Dermis blood vessel endothelial cell (primary cell): ENCODE measurements at places on chromosomes 6 and 20. TPM values are rescaled to one million over a fixed set of nuclear protein-coding genes. Genes with fewer than 3 reads are reported as not detected.

- DNase-seq, result no peak
Measured at GRCh38 chr20:51454250-51454865, 88.2 kb downstream of the NFATC2 start.

- no peak for DNase-seq
Measured at GRCh38 chr6:29791162-29791561, 36.5 kb upstream of the HLA-G start.

DNA sequence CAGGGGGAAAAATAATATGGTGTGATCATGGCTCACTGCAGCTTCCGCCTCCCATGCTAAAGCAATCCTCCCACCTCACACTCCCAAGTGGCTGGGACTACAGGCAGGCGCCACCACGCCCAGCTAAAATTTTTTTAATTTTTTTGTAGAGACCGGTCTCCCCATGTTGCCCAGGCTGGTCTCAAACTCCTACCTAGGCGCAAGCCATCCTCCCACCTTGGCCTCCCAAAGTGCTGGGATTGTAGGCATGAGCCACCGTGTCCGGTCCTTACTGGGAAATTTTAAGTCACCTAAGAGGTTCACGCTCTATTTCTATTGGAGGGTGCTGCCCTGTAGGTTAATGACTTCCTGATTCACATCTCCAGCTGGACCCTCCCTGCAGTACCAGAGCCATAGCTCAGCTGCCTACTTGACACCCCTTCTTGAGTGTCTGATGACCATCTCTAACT is 626 bp upstream of the CDK5RAP1 start:
- peak; percentile 28 for DNase-seq

DNA sequence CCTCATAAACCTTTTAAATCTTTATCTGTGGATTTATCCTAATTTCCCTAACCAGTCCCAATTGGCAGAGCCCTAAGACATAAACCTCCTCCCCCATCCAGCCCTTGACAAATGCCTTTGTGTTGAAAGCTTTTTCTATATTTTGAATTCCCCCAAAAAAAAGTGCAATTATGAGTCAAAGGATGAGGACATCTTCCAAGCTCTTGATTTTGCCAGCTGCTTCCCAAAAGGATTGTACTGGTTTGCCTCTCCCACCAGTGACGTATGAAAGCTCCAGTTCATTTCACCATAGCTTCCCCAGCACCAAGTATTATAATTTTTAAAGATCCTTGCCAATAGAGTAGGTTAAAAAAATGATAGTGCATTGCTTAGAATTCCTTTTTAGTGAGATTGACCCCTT is 38.9 kb downstream of the SIRPA start:
- no peak for DNase-seq

DNA sequence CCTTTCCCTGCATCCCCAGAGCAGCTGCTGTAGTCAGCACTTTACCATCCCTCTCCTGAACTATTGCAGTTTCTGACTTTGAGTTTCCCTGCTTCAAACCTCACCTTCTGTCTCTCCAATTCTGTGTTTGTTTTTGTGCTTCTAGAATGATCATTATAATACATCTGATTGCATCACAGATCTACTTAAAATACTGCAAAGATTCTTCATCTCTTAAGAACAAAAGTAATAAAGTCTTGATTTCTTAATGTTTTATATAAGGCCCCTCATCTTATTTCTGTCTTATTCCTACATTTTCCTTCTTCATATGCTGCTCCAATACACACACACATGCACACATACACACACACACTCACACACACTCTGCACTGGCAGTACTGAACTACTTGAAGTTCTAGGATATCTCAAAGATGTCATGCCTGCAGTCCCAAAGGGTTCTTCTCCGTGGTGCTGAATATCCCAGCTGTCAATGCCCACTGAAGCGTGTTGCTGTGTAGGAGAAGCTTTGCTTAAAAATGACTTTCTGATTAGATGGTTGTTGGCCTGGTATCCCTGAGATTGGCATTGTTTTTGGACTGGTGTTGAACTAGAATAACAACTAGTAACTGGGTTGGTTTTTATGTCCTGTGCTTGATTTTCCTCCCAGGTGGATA is 97.2 kb downstream of the MAP3K4 start:
- peak; percentile 21 for DNase-seq

- DNase-seq, result no peak
Measured at GRCh38 chr20:50784464-50784863, 10.4 kb upstream of the BCAS4 start.

GRCh38 chr6:41780551-41781365 is at the start of gene PRICKLE4:
PRICKLE4 (plus strand) TSS chr6:41780782; CDS start chr6:41783474, 2,692 bp downstream.
- peak; percentile 45 for DNase-seq

DNA sequence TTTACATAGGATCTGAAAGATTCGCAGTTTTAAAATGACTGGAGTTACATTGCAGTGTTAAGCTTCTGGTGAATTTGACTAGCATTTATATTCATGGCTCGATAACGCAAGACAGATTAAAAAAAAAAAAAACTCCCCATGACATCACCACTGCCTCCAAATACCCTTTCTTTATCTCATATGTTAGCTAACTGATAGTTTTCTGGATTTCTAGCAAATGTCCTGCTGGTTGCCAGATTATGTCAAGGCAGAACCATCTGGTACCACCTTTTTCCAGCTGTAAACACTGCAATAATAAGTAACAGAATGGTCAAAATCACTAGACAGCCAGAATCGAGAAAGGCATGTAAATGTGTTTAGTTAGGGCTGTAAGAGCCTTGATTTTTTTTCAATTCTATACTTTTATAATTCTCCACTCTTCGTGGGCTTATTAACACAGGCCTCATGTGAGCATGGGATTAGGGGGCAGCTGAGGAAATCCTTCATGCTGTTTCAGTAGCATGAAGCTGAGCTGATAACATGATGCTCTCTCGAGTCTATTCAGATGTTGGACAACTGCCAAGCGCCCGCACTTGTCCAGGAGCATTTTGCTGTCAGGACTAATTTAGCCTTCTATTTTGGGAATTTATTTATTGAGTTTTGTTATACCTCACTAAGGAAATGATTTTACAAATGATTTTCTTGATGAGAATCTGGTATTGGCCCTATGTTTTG is 166.0 kb upstream of the SCGN start:
- DNase-seq, result peak; percentile 17

DNA sequence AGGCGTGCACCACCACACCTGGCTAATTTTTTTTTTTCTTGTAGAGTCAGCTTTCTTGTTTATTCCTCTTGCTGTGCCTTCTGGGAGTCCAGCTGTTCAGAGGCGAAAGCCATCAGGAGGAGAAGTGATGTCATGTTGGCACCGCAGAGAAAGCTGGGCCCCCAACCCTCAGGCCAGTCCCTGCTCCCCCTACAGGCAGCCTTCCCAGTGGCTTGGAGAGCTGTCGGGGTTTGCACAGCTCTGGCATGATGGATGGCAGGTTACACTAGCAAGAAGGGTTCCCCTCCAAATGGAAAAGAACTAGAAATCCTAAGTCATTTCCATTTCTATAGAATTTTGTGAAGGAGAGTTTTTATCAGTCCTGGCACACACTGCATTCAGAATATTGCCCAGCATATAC is 72.6 kb downstream of the C6orf52 start:
- no peak for DNase-seq

- no peak for DNase-seq
Measured at GRCh38 chr6:35367646-35368037, 25.3 kb downstream of the PPARD start.

- DNase-seq, result no peak
Measured at GRCh38 chr6:150068151-150068550, 770 bp downstream of the ULBP3 start.

DNA sequence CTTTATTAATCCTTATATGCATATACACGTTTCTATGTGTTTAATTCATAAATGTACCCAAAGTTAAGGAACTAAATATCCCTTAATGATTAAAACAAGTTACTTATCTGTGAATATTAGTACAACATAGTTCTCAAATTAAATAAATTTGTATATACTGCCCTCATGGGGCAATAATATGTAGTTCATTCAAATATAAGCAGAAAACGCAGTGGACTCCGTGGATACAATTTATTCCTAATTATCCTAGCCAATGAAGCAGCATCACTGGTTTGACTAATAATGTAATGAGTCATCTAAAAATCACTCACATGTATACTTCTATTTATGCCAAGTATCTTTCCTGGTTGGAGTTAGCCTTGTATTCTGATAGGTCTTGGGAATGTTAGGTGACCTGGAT is 111.6 kb downstream of the TBC1D32 start:
- DNase-seq, result peak; percentile 35

- no peak for DNase-seq
Measured at GRCh38 chr20:39057911-39058310, 95.8 kb downstream of the DHX35 start.

DNA sequence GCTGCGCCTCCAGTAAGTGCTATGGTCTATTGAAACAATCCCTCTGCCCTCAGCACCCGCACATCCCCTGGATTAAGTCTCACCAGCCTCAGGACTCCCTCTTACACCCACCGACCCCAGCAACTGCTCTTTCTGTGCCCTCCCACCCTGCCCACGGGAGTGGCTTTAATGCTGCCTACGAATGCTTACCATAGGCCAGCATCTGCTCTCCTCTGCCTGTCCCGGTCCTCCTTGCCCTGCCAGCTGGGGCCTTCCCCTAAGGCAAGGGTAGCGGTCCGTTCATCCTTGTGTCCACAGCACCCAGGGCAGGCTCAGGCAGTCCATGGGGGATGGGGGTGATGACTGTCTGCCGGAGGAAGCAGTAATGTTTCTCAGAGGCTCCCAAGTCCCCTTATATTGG is 4.1 kb downstream of the EBF4 start:
- DNase-seq, result no peak

DNA sequence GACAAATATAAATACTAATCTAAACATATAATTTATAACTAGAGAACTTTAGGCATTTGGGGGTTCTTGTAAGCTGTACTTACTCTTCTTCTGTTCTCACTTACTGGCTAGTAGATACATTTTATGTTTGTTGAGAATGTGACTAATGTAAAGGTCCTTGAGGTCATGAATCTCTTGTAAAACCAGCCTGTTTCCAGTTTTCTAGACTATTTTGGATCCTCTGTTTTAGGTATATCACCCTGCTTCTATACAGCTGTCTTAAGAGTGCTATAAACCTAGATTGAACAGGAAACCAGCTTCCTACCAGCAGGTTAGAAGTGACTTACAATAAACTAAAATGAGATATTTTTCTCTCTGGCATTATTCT is 134.2 kb downstream of the PLCB4 start:
- no peak for DNase-seq

GRCh38 chr6:166949528-166950442 is 6.6 kb downstream of the RNASET2 start:
- DNase-seq, result no peak

DNA sequence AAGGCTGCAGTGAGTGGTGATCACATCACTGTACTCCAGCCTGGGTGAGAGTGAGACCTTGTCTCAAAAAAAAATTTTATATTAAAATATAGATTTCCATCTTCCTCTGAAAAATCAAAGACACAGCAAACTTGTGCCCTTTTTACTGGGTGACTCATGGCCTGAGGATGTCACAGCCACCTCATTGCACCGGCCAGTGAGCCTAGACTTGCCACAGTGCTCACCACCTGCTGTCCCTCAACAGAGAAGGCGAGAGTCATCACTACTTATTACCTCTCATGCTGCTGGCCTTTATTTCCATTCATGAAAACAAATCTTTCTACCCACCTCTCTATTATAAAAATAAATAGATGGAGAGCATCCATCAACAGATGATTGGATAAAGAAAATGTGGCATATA is 295.8 kb downstream of the PREX1 start:
- no peak for DNase-seq

DNA sequence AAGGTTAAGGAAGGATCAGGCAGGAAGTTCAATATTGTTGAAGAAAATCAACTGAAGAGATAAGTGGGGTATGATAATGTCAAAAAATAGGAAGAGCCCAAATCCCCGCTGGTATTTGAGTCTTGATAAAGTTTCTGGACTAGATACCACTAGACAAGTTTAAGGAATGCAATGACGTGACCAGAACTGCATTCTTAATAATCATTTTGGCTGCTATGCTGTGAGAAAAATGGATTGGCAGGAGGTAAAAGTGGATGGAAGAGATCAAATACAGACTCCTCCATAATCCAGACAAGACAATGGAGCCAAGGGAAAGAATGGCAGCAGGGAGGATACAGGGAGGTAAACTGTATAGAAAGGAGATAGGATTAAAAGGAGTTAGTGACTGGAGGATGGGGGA is 128.2 kb downstream of the COL12A1 start:
- DNase-seq, result no peak

DNA sequence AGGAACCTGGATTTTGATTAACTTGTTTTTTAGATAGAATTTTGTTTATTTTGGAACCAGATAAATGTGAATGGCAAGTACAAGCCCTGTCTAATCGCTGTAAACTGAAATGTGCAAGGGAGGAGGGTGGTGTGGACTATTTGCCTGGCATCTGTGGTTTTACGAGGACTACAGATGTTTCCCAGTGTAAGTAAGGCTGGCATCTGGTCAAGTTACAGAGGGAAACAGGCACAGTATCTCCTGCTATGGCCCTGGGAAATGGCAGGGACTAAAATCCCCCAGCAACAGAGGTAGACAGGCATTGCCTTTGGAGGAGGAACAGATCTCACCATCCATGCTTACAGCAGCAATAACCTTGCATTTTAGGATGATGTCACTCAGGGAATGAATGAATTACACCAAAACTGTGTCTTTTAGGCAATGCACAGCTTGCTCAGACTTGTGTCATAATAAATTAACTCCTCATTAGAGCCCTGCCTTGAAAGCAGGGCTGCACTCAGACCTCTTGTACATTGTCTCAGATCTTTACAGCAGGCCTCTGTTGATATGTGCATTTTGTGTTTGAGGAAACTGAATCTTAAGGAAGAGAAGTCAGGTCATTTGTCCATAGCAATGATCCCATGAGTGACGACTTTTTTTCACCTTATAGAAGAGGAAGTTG is 96.2 kb downstream of the TCP11 start:
- DNase-seq, result peak; percentile 97

GRCh38 chr6:136751522-136751956 is 40.7 kb downstream of the MAP3K5 start:
- no peak for DNase-seq

DNA sequence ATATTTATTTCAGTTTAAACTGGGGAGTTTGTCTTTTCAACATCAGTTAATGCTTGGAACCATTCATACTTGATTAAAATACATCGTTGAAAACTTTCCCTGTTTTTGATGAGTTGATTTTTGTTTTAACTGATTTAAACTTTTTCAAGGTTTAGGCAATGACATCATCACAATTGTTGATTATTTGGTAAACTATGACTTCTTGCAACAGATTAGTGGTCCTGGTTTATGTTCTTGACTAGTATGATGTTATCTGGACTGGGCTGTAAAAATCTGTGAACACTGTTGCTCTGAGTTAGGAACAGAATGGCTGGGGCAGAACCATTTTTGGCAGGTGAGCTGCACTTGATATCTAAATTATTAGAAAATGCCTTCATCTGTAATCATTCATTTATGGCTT is at the start of gene ZC2HC1B:
Gene ZC2HC1B, plus strand, starts transcription at position 241 of the 400 bp plus-strand sequence. Its CDS starts 66 bp downstream, at position 307.
- no peak for DNase-seq

FKBP1A gene
- total RNA-seq, result 269 and 390 TPM in 2 replicates

TAAR9 gene
- total RNA-seq, result not detected in 2 replicates

CTAGE9 gene
- not detected in 2 replicates for total RNA-seq

DDAH2 gene
- total RNA-seq, result 126 and 150 TPM in 2 replicates

HTR1E gene
- total RNA-seq, result not detected in 2 replicates

RIPPLY2 gene
- total RNA-seq, result 0.42 TPM in 1 of 2 replicates, not detected in the other

TRDN gene
- not detected in 2 replicates for total RNA-seq

ZNF334 gene
- 0.34 and 2.8 TPM in 2 replicates for total RNA-seq

BTNL2 gene
- total RNA-seq, result not detected in 2 replicates

FAM50B gene
- total RNA-seq, result 8.6 and 10.0 TPM in 2 replicates
